ENCODE measurements at places on chromosomes 7 and 10.
A peak's percentile ranks its signal among the peaks of the same experiment; 100 is the strongest.

DNA sequence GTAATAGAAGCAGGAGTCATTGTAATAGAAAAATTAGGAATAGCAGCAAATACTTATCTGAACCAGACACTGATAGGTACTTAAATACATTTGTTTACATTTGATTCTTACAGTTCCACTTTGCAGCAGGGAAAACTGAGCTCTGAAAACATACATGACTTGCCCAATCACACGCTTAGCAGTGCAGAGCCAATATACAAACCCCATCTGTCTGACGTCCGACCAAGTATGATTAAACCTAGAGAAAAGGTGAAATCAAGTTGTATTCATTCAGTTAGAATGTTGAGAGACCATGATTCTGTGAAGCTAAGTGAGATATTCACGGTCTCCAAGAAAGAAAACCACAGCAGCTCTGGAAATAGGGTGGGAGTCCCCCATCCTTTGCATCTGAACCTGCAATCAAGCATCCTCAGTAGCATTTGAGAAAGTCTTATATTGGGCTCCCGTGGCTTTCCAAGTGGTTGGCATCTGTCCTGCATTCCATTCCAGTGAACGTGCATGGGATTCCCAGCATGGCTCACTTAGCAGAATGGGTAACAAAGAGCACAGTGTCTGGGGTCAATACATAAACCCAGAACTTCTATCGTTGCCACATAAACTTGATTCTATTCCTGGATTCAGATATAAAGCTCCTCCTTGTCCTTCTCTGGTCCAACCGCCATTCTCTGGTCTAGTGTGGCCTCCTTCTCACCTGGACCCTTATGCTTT is 148.7 kb upstream of the RSU1 start:
- DNase-seq, result peak; percentile 96

- no peak for DNase-seq
These were observed 87.6 kb upstream of the AFAP1L2 start for GRCh38 chr10:114491933-114492332.

GRCh38 chr7:57361406-57361805 is 88.6 kb upstream of the ZNF716 start:
- DNase-seq, result no peak

DNA sequence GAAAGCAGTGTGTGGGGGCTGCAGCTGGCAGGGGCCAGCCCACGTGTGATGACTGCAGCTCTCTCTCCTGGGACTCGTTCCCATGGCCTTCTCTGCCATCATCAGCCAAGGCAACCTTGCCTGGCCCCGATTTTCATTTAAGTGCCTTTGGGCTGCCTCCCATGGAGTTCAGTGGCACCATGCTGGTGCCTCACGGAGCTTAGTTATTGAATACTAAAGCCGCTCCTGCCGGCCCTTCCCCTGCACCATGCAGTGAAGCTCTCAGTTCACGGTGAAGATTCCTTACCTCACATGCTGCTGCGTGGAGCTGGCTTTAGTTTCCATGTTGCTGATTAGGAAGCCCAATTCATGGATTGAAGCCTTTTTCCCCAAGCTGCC is 141.5 kb upstream of the EEPD1 start:
- DNase-seq, result no peak

All from GM04503 (cell line).